CD4-positive, alpha-beta T cell treated with Interleukin-21 for 1 hour (primary cell): ENCODE measurements at places on chromosomes 11 and 22.
A peak's percentile ranks its signal among the peaks of the same experiment; 100 is the strongest.

- DNase-seq, result no peak
Measured at GRCh38 chr11:26078231-26078821, 253.6 kb upstream of the ANO3 start.

- DNase-seq, result no peak
Measured at GRCh38 chr22:50082197-50082715, 3.0 kb downstream of the MLC1 start.

DNA sequence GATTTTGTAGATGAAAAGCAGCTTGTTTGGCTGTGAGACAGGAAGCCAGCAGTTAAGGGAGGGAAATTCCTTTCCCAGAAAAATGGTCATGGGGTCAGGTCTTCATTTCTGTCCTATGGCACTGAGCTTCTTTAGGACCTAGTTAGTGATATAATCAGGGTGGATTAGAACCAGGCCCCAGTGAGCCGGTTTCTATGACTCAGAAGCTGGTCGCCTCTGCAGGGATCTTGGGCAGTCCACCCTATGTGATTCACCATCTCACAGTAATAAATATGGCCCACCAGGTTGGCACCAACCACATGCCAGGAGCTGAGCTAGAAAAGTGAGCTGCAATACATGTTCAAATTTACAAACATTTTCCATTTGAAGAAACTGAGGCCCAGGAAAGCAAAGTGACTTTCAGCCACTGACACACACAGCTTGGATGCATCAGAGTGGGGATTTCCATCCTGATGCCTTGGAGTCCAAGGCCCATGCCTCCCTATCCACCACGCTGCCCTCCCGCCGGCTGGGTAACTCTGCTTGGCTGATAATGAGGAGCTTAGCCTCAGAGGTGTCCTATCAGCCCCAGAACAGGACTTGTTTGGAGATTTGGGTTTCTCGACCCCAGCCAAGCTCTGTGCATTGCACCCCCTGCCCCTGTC, 42.0 kb downstream of the CD82 start:
- DNase-seq, result no peak

DNA sequence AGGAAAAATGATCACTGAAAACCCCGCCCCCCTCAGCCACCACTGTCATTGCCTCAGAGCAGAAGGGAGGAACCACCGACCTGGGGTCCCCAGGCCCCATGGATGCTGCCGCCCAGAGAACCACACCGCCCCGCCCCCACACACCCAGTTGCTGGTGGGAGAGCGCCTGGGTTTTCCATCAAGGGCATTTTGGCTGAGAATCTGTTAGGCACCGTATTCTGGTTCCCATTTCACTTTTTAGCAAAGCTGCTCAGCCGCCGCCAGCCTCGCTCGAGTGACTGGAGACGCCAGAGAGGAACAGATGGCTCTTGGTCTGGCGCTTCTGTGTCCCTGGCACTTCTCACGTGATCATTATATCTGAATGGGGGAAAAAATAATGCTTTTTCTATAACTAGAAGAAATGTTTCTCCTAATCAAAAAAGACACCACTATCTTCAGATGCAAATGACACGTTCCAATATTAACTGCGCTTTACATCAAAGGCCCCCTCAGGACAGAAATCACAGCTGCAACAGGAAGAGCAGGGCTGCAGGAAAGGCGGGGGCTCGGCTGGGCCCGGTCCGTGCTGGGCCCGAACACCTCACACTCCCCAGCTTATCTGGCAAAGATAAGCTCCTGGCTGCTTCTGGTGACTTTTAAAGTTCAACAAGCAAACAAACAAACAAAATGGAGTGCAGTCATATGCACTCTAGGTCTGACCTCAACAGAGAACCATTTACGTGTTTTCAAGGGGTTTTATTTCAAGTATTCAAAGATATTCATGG, 149.8 kb downstream of the MPPED1 start:
- DNase-seq, result no peak

DNA sequence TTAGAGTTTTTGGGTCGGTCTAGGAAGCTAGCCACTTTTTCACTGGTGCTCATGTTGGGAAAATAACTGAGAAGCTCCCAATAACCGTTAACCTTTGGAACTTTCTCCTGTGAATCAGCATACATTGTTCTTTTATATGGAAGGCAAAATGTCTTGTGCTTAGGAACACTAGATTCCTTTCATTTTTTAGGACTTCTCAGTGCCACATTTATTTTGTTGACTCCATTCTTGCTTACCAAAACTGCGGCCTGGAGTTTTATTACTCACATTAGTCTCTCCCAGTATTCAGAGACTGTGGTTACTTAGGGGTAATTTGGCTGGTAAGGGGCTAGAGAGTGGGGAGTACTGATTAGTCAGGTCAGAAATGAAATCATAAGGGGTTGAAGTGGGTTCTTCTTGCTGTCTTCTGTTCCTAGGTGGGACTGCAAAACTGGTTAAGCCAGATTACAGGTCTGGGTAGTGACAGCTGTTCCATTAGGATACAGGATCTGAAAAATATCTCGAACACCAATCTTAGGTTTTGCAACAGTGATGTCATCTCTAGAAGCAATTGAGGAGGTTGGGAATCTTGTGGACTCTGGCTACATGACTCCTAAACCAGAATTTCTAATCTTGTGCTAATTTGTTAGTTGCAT, 631.4 kb upstream of the LUZP2 start:
- no peak for DNase-seq

- no peak for DNase-seq
Measured at GRCh38 chr11:122162095-122162494, 46.1 kb upstream of the BLID start.

- DNase-seq, result no peak
Measured at GRCh38 chr11:9992306-9992705, 301.7 kb downstream of the SBF2 start.

DNA sequence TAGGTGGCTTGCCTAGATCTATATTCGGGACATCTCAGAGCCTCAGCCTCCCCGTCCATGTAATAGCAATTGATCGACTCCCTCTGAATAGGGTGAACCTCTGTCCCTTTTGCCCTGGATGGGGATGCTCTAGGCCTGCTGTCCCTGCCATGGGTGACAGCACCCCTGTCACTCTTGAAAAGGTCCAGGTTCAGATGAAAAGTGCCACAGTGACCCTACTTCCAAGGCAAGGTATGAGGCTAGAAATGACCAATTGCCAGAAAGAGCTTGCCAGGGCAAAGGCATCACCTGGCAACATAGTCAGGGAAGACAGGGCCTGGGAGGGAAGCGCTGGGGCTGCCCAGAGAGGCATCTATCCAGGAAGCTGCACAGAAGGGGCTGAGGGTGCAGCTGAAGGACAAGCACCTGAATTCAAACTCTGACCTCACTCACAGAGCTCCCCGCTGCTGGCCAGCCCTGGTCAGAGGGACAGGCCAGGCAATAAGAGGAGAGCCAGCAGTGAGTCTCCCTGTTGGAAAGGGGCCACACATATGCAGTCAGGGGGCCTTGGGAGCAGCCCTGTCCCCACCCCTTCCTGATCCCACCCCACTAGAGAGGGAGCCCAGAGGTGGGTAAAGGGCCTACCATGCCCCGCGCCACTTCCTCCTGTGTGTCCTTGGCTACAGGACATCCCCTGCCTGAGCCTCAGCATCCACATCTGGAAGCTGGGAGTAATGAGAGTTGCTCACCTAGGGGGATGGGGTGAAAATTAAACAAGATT, 9.0 kb upstream of the APOBEC3A start:
- no peak for DNase-seq

GRCh38 chr22:39722032-39722325, 151.4 kb downstream of the CACNA1I start:
- no peak for DNase-seq

GRCh38 chr11:121582296-121582695, 129.5 kb upstream of the SORL1-AS1 start:
- DNase-seq, result peak; percentile 22

DNA sequence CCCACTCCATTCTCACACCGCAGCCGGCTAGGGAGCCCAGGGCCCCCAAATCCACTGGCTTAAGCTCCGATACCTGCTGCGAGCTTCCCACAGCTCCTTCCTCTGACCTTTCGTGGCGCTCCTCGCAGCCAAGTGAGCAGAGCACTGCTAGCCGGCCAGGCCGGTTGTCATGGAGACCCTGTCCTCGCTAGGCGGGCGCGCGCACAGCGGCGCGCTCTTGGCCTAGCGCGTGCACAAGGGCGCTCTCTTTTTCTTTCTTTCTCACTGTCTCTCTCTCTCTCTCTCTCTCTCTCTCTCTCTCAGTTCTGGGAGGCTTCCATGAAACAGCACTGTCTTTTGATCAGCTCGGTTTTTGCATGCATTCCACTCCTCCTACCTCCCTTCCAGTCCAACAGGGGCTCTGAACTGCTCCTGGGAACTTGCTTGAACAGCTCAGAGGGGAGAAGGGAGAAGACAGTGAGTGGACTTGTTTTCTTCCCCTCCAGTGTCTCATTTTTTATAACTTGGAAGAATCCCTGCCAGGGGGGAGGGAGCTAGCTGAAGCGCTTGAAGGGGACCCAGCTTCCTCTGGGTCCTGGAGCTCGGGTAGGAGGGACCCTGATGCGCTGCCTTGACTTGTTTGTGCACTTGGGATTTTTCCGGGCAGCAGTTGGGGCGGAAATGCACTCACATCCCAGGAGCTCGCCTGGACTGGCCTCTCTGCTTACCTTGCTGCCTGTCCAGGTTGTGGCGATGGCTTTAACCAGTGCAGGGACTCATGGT, 100.3 kb upstream of the AKIP1 start:
- DNase-seq, result no peak

- DNase-seq, result no peak
Measured at GRCh38 chr11:120028897-120029258, 109.0 kb downstream of the TRIM29 start.

GRCh38 chr11:36060926-36061325, 117.1 kb downstream of the LDLRAD3 start:
- DNase-seq, result no peak

GRCh38 chr22:36385491-36386350, 2.0 kb downstream of the MYH9 start:
- DNase-seq, result peak; percentile 49

DNA sequence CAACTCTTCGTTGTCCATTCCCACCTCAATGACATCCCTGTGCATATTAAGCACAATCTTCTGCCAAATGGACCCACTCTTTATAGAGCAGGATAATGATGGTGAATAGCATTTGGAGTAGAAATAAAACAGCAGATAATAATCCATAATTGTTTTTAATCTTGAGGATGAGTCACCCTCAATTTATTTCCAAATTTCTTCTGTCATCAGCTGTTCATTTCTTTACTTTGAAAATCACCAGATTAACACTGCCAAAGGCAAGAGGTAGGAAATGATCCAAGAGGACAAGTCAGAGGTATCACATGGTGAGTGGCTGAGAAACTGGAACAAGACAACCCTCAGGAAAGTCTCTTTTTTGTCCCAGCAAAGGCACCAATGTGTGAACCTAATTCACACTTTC, 7.3 kb upstream of the AMBRA1 start:
- DNase-seq, result no peak

GRCh38 chr11:13143486-13144297, 133.9 kb upstream of the BMAL1 start:
- DNase-seq, result no peak

GRCh38 chr11:45237711-45238315, 48.3 kb downstream of the SYT13 start:
- no peak for DNase-seq

- no peak for DNase-seq
Measured at GRCh38 chr11:100851147-100851546, 164.1 kb downstream of the ARHGAP42 start.

DNA sequence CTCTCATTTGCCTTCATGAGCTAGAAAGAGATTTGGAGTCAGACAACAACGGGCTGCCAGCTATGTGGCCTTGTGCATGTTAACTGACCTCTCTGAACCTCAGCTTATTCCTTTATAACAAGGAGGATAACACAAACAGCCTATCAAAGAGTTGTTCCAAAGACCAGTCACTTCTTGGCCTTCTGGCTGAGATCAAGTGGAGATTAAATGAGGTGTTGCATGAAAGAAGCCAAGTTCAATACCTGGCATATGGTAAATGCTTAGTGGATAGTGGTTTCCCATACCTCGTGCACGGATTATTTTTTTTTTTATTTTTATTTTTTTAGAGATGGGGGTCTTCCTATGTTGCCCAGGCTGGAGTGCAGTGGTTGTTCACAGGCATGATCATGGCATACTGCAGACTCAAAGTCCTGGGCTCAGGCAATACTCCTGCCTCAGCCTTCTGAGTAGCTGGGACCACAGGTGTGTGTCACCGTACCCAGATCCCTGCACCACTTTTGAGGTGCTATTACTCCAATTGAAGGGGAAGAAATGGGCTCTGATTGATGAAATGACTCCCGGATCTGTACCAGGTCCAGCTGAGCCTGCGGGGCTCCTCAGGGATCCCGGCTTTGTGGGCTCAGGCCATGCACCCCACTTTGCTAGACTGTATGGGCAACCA, 4.9 kb downstream of the LGALS1 start:
- DNase-seq, result no peak

- DNase-seq, result no peak
Measured at GRCh38 chr11:112650527-112650926, 310.7 kb upstream of the NCAM1 start.

- no peak for DNase-seq
Measured at GRCh38 chr11:77732143-77732542, 88.4 kb downstream of the RSF1 start.

GRCh38 chr11:7655253-7656217, 17.8 kb downstream of the CYB5R2 start:
- no peak for DNase-seq

- DNase-seq, result no peak
Measured at GRCh38 chr22:25898707-25899365, 156.8 kb downstream of the MYO18B start.

DNA sequence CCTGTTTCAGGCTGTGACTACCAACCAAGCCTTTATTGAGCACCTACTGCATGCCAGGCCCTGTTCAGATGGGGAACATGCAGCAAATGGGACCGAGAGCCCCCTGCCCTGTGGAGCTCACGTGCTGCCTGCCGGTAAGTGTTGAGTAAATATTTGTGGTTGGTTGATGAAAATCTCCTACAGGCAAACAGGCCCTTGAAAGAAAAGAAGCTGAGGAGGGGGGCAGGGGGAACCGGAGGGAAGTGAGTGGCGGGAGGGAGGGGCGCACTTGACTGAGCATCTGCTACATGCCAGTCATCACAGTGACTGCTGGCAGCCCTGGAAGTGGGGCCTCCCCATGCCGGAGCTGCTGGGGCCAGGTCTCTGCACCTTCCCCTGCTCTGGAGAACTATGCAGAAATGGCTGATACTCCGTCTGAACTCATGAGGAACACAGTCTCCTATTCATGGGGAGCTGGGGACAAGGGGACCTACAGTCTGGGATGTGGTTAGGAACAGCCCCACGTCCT, 34.2 kb downstream of the MACROD1 start:
- no peak for DNase-seq

GRCh38 chr11:127648583-127648982, 648.0 kb upstream of the KIRREL3 start:
- no peak for DNase-seq

DNA sequence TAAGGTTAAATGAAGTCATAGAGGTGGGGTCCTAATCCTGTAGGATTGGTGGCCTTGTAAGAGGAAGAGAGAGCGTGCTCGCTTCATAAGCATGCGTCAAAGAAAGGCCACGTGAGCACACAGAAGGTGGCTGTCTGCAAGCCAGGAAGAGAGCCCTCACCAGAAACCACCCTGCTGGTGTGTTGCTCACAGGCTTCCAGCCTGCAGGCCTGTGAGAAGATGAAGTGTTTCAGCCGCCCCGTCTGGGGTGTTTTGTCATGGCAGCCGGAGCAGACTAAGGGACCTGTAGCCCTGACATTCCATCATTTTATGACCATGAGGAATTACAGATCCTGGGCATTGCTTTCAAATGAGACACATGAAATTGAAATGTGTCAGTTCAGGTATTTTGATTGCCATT, 32.4 kb downstream of the AP2A2 start:
- no peak for DNase-seq
